ENCODE measurements at places on chromosomes 7 and 10.

GRCh38 chr10:133325440-133326222, 11.1 kb downstream of the CALY start:
- no peak for DNase-seq

- DNase-seq: no peak
Measured at GRCh38 chr10:118944959-118945633, 84.4 kb upstream of the NANOS1 start.

DNA sequence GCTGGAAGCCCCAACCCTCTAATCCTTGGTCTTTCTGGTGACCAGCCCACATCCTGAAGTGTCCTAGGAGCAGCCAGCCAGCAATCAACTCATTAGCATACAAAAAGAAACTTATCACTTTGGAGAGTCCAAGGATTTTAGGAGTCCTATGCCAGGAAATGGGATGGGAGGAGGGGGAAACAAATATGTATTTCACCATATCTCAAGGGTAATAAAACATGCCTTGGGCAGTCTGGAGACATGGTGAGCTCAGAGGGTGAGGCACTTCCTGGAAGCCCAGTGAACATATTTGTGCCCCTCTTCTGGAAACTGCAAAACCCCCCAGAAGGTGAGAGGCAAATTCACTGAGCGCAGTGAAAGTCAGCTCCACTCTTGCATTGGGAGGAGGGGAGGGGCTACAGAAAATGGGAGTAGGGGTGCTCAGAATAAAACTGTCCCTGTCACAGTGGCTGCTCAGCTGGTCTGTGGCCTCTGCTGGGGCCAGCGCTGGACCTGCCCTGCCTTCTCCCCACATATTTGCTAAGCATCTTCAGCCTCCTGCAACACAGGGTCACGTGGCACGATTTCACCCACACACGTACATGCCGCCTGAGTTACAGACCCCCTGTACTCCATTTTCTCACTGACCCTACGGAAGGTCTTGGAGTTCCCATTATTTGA, 17.7 kb upstream of the ZMIZ1 start:
- peak; percentile 79 for DNase-seq

DNA sequence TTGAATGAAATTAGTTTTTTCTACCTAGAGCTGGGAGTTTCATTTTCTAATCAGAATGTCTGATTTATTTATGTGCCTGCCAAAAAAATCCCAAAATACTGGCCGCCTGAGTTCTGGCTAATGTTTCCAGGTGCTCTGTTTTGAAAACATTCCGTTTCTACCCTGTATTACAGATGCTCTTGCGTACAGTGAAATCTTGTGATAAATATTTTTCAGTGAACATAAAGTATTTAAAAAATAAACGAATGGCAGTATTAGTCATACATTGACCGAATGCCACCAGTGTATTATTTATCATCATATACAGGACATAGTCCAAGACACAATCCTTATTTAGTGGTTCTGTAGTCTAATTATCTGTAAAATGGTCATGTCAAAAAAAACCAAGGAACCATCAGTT, 102.8 kb downstream of the KAT6B start:
- peak; percentile 98 for DNase-seq

- peak; percentile 82 for DNase-seq
Measured at GRCh38 chr7:85160223-85160622, 26.6 kb downstream of the SEMA3D start.

DNA sequence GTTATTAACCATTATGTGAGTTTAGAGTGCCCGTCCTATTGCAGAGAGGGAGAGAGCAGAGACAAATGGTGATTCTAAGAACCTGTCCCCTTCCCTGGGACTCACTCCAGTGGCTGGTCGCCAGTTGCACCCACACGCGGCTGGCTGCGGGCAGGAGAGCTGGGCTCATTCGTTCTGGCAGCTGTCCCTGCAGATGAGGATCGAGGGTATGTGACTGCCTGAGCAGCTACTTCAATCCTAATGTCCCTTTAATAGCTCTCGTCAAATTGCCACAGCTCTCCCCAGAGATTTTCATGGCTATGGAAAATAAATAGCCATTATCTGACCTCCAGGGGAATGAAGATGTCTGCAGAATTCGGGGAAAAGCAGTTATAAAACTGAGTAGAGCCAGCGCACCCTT, 41.6 kb downstream of the RBM28 start:
- DNase-seq: no peak

GRCh38 chr7:110835849-110836248, 255.1 kb upstream of the LRRN3 start:
- no peak for DNase-seq

Data from PC-3 (cell line).